ENCODE measurements at places on chromosomes 6 and 20.

GRCh38 chr20:36629719-36630681 is 16.0 kb downstream of the SLA2 start:
- DNase-seq = no peak

- DNase-seq = no peak
Observed at GRCh38 chr20:47876311-47877088, 91.2 kb upstream of the SULF2 start.

DNA sequence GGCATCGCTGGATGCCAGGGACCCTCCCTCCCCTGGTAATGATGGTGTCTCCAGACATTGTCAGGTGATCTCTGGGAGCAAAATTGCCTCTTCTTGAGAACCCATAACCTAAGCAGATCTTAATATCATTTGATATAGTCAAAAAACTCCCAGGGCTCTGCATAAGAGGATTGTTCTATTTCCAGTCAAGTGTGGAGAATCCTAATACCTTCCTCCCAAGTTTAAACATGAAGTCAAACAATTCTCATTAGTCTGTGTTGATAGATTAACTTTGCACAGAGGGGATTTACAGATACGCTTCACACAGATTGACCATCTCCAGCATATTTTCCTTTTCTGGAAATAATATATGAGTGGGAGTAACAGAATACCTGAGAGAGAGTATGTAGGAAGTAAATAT is 10.5 kb downstream of the EYA4 start:
- DNase-seq = no peak

- DNase-seq = no peak
Observed at GRCh38 chr20:53294804-53295203, 298.8 kb downstream of the ZNF217 start.

DNA sequence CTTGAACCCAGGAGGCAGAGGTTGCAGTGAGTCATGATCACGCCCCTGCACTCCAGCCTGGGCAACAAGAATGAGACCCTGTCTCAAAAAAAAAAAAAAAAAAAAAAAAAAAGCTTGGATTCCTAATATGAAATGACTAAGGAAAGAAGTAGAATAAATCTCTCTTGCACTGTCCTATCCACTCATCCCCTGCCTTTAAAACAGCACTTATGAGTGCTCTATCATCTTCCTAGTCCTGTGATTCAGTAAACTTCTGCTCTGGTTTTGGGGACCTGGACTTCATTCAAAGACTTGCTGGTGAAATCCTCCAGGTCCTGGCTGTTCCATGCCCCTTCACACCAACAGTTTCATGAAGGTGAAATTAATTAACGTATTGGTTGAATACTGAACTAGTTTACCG is 29.6 kb downstream of the TNFAIP3 start:
- DNase-seq = no peak

DNA sequence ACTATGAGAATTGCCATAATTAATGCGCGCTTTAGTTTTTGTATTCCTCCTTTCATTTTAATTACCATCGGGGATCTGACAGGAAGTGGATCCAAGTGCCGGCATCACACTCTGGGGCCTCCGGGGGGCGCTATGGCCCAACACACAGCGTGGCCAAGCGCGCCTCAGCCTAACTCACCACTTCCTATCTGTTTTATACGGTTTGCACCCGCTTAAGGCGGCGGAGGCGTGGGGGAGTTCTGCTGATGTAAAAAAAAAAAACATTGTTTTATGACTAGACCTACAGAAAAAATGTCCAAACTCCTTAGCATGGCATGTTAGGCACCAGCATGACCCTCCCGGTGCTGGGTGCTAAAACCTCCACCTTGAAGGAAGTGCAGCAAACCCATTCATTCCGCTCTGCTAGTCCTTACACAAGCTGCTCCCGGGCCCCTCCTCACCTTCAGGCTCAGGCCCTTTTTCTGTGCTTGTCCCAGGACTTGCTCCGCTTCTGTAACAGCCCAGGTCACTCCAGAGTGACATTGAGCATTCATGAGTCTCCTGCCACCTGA is 4.5 kb upstream of the EBF4 start:
- DNase-seq = no peak

- DNase-seq = no peak
Observed at GRCh38 chr20:25447671-25448070, 40.2 kb downstream of the GINS1 start.

DNA sequence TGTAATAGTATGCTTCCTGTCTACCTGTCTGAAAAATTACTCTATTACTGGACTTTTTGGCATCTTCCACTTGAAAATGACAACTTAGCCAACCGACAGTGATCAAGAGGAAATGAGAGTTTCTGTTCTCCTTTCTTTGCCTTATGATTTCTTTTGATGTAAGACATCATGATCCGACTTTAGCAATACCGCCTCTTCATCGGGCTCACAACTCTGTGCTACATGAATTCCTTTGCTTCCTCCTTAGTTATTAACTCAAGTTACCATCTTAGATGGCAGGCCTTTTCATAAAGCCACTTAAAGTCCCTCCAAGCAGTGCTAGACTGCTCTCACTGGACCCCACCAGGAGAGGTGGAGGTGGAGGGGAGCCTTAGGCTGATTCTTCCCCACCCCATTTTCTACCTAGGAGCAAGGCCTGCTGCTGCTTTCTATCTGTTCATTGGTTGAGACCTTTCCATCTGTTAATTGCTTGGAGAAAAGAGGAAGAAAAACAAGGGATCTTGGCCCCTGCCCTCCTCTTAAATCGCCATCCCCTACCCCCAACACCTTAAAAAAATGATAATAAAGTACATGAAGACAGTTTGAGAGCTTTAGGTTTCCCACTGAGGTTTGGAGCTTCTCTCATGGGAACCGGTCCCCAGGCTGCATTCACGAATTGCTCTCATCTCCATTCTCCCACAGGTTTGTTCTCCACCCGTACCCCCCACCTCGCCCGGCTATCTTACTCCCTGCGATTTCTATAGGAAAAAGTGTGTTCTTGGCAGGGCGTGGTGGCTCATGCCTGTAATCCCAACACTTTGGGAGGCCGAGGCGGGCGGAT is 21.6 kb upstream of the MCM3 start:
- DNase-seq = no peak

- no peak for DNase-seq
Observed at GRCh38 chr6:152301021-152301764, 336.0 kb downstream of the SYNE1 start.

DNA sequence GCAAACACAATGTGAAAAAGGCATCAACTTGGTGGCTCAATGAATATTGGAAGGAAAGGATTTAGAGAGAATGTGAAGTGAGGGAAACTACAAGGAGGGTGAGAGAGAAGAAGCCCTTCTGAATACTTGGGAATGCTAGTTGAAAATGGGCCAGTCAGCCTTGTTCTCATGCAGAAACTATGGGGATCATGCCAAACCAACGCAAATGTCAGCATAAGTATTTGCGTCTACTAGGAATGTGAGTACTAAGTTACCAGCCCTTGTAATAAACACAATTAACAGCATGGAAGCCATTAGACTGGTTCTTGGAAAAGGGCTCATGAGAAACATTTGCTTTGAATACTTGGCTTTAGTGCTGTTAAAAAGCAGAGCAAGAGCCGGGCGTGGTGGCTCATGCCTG is 54.9 kb upstream of the AIG1 start:
- no peak for DNase-seq

GRCh38 chr6:129248946-129249345 is 366.0 kb downstream of the LAMA2 start:
- no peak for DNase-seq

DNA sequence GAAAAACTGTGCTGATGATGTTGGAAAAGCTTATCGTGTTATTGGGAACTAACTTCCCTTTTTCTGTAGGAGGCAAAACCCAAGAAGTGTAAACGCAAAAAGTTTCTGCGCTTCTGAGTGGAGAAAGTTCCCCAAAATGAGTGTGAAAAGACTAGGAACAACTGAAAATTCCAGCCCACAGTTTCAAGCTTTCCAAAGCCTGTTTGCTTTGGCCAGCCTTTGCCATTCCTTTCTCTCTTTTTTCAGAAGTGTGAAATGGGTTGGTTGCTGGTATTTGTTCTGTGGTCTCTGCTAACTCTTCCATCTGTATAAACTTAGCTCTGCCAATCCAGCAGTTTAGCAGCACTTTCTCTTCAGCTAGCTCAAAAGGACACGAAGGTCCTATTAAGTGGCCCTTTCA is 491.3 kb downstream of the MAFB start:
- no peak for DNase-seq

DNA sequence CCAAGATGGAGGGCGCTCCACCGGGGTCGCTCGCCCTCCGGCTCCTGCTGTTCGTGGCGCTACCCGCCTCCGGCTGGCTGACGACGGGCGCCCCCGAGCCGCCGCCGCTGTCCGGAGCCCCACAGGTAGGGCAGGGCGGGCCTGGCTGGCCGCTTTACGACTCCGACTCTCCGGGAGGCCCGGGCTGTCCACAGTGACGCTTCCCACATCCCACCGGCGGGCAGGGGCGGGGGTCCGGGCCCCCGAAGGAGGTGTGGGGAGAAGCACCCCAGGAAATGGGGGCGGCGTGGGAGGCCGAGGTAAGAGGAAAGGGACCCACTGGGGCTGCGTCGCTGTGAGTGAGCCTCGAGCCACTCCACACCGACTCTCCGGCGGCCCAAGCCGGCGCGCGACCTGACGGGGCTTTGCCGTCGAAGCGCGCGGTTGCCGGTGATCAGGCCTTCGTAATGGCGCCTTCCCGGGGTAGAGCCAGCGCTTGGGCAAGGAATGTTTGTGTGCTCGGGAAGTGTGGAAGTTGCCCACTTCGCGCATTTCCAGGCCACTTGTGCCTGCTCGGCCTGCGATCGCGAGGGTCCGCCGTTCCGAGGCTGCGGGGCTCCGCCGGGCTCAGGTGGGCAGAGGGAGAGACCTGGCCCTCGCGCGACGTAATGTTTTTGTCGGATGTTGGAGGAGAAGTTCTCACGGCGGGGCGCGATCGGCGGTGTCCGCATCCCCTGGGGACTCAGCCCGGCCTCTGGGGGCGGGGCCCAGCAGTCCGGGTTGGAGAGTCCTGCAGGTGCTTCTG is 427 bp downstream of the GINM1 start:
- peak; percentile 48 for DNase-seq
